Upper lobe of right lung (tissue), 1 donor: ENCODE measurements at places on chromosomes 3 and 15. TPM values are rescaled to one million over a fixed set of nuclear protein-coding genes. Genes with fewer than 3 reads are reported as not detected.

The CA12 gene
- total RNA-seq, result 6.7 TPM

The TNNC1 gene
- total RNA-seq, result 88.9 TPM

The CLDN1 gene
- total RNA-seq, result 14.6 TPM

The ACVR2B gene
- 6.6 TPM for total RNA-seq

The MYZAP gene
- 30.9 TPM for total RNA-seq

The NEDD4 gene
- total RNA-seq, result 18.4 TPM

The PDZRN3 gene
- 23.9 TPM for total RNA-seq

The TMEM40 gene
- not detected for total RNA-seq

The IL5RA gene
- total RNA-seq, result 0.69 TPM

The TMEM43 gene
- total RNA-seq, result 86.3 TPM

The CSPG4 gene
- total RNA-seq, result 12.6 TPM

The GOLGA6B gene
- total RNA-seq, result not detected
